ENCODE measurements at places on chromosomes 12 and 14. TPM values are rescaled to one million over a fixed set of nuclear protein-coding genes. Genes with fewer than 3 reads are reported as not detected.

DNA sequence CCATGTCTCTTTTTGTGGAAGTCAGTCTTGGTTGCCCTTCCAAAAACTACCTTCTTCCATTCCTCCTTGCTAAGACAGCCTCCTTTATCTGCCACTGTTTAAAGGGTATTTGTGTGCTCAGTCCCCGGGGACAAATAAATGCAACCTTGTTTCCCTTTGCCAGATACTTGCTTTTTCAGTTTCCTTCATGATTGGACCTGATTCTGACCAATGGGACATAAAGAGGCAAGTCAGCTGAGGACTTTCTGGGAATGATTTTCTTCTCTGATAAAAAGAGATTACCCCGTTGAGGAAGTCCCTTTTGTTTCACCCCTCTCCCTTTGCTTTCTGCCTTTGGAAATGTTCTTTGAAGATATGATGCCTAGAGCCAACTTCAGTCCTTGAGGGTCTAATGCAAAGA is 7.4 kb upstream of the TUBA1B start:
- no peak for DNase-seq

- no peak for DNase-seq
These were observed 698 bp downstream of the ACOT6 start for GRCh38 chr14:73613046-73613383.

GRCh38 chr12:85796001-85796400 is 40.2 kb downstream of the RASSF9 start:
- DNase-seq = no peak

DNA sequence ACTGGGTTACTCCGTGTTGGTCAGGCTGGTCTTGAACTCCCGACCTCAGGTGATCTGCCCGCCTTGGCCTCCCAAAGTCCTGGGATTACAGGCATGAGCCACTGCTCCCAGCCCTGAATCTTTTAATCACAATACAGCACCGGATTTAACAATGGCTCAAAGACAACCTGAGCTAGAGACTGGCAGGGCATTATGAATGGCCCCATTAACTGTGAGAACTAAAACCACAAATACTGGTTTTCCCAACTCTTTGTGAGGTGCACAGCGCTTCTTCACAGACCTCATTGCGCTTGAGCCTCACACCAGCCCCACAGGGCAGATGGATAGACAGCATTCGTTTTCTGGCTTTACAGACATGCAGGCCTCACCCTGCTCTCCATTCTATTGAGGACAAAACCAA is 107.0 kb upstream of the FKBP4 start:
- DNase-seq = no peak

- no peak for DNase-seq
These were observed 67.7 kb downstream of the PRKCH start for GRCh38 chr14:61388976-61389576.

- no peak for DNase-seq
These were observed 128.2 kb downstream of the TMEM117 start for GRCh38 chr12:43964033-43964432.

DNA sequence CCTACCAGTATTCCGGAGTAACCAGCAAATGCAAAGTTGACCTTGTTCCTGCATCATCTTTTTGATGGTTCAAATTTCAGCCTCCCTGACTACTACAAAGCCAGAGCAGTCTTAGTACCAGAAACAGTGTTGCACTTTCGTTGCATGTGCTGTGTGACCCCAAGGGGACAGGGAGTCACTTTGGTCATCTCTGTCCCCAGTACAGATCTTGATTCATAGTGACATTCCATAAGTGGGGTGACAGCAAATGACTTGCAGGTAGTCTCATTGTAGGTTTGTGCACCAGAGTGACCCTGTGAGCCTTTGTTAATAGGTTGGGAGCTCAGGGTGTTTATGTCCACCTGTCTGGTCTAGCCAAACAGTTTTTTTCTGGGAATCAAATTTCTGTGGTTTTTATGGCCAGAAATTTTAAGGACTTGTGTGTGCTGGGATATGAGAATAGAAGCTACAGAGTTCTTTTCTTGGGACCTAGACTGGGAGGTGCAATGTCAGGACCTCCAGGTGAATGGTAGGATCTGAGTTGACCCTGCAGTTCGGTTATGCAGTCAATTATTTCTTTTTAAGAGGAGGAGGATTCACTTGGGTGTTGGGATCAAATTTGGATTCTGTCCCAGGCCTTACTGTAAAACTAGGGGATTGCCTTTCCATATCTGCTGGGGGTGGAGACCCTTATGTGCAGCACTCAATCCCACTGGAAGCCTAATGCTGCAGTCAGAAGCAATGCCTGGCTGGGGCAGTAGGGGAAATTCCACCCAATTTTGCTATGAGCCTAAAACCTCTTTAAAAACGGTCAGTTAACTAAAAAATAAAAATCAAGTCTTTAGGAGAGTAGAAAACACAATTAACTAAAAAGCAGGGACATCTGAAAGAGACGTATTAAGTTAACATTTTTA is 10.1 kb downstream of the EIF5 start:
- DNase-seq = no peak

- DNase-seq = no peak
These were observed 217.1 kb upstream of the PLEKHG7 start for GRCh38 chr12:92485351-92486348.

GRCh38 chr12:10205220-10205807 is 7.4 kb upstream of the GABARAPL1 start:
- DNase-seq = no peak

DNA sequence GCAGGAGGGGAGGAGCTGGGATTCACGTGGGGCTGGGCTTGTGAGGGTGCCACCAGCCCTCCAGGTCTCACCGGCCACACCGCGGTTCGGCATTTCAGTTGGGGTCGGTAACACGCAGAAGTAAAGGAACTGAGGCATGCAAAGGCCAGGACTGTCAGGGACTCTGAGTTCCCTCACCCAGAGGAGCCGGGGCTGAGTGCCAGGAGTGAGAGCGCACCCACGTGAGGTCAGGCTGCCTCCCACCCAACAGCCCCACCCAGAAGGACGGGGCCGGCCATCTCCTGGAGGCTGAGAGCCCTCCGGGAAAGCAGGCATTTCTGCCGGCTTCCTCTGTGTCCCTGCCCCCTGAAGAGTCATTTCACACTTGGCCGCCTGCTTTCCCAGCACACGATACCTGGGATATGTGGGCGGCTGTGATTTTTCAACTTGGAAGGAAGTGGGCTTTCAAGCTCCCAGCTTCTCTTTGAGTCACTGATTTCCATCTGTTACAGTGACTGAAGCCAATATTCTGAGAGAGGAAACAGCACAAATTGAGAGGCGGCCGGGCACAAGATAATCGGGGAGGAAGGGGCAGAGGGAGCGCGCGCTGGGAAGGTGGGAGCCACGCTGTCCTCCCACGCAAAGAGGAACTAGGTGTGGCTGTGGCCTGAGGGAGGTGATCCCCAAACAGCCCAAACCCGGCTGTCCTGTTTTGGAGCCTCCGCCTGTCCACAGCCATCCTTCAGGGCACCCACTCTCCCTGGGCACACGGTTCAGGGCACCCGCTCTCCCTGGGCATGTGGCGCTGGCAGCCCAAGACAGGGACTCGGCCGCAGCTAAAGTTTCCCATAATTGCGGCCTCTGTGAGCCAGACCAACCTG is 19.0 kb downstream of the GALNT9 start:
- no peak for DNase-seq

DNA sequence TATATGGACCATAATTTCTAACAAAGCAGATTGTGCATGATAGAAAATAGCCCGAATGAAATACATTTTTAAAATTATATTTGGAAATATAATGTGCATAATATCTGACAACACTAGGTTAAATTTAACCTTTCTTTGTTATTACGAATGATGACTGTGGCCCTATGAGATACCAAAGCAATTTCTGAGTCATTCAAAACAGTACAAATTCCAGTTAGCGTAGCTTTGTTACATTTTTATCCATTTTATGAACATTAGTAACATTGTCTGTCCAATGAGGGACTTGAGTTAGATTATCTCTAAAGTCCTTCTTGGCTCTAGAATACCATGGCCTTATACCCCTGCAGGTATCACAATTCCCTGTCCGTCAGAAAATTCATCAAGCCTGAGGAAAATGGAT is 39.0 kb upstream of the REP15 start:
- DNase-seq = no peak

- no peak for DNase-seq
These were observed 23.9 kb downstream of the NEMF start for GRCh38 chr14:49828640-49829039.

DNA sequence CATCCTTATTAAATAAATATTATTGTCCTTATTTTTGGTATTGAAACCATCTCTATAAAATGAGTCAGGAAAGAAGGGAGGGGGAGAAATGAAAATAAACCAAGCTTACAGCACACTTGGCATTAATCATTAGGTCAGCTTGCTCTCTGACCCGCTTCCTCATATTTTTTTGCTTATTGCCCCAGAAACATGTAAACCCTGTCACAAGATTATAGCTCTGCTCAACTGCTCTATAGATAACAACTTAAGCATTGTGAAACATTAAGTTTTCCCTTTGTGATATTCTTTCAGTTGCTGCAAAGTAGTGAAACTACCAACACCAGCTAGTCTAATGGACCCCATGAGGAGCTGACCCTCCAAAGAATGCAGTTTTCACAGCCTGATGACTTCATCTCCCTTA is 819.5 kb downstream of the SLC16A7 start:
- DNase-seq = no peak

GRCh38 chr12:14981049-14981448 is 8.2 kb downstream of the PDE6H start:
- no peak for DNase-seq

DNA sequence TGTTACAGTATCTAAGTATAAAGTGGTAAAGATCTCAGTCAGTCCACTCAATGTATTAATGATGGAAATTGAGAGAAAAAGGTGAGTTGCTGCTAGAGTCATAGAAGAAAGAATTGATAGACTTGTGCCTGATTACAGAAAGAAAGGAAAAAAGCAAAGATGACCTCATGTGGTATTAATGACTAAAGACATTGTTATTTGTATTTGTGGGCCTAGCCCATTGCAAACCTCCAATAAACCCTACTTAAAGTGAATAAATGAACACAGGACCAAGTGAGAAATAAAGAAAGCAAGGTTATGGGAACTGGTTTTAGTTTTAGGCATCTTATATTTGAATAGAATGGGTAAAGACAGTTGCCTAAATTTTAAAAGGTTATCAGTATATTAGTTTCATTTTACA is 105.5 kb downstream of the SYT1 start:
- no peak for DNase-seq

GRCh38 chr12:84929501-84929900 is 16.9 kb upstream of the SLC6A15 start:
- no peak for DNase-seq

- no peak for DNase-seq
These were observed 63.5 kb downstream of the RAD51B start for GRCh38 chr14:67882986-67883555.

DNA sequence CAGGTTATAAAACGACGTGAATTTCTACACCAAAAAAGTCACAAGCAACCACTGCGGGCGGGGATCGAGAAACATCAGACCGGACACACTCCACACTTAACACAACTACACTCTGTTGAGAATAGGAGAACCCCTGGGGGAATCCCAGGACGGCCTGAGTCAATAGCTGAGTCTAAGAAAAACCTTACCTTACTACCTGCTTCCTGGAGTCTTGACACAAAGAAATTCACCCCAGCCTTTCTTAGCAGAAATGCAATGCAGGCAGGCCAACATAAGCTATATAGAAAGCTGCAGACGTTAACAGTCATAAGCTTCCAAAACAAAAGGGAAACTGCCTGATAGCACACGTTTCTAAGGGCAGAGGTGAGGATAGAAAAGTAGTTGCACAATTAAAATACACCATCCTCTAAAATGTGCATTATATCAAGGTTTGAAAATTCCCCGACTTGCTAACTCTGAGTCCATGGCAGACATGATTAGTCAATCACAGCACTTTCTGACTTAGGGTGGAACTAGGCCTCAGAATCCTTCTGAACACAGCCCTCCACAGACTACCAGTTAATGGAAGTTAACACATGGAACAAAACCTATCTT is 68.0 kb downstream of the CCDC88C start:
- DNase-seq = no peak

DNA sequence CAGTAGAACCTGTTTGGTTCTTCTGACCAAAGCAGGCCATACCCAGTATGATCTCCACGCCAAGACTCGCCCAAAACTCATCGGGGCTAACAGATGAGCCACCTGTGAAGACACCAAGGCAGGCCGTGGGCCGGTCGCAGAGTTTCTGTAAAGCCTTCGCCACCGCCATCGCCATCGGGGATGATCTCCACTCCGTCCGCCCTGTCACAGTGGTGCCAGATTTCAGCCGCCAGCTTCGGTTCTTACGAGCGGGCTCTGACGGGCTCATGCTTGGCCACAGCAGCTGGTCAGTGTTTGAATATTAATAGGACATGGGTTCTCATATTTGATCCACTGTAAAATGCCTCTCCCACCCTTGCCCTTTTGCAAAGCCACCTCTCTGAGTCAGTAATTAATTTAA is 113.2 kb upstream of the TMEM132D start:
- DNase-seq = no peak

- DNase-seq = peak; percentile 38
These were observed 85.0 kb downstream of the KIF26A start for GRCh38 chr14:104223101-104224041.

DNA sequence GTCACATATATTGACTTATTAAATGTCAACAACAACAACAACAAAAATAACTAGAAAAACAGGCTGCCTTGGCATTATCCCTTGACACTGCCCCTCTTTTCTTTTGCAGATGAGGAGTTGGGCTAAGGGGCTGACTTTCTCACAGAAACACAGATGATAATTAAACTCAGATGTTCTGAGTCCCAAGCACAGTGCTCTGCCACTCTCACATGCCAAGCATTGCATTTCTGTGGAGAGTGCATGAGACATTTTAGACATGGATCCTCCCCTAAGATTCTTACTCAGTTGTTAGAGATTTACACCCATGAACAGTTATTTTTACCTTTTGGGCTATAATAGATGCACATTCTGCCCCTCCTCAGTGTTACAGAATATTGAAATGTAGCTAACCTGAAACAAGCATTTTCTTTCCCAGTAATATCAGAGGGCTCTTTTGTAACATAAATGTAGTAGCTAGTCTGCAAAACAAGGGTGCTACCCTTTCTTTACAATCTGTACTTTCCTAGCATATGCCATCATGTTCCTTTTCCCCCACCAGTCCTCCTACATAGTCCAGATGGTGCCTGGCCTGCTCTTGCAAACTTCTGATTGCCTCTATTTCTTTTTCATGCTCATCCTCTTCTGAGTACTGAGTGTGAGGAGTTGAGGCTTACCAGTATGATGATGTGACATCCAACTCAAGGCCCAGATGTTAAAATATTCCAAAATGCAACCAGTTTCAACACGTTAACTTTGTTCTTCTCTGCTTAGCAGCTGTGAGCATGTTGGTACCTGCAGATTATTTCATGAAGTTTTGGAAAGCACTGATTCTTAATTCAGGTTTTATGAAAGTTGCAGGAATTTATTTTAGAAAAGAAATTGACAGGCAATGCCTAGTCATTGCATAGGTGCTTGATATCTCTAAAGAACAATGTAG is 125.0 kb upstream of the ATP2B1 start:
- no peak for DNase-seq

GRCh38 chr14:80714474-80714873 is 227.1 kb downstream of the CEP128 start:
- DNase-seq = no peak

- no peak for DNase-seq
These were observed 233.6 kb upstream of the RGS6 start for GRCh38 chr14:71698673-71699072.

LTB4R2 gene
- 1.6 TPM for total RNA-seq

AQP6 gene
- not detected for total RNA-seq

ASCL1 gene
- total RNA-seq = not detected

HCAR3 gene
- 0.16 TPM for total RNA-seq

ATP5MC2 gene
- 506 TPM for total RNA-seq

RIMBP2 gene
- total RNA-seq = not detected

ZDHHC22 gene
- not detected for total RNA-seq

VDR gene
- total RNA-seq = 0.45 TPM

MFAP5 gene
- 12.4 TPM for total RNA-seq

REP15 gene
- total RNA-seq = 4.5 TPM

SYNJ2BP gene
- total RNA-seq = 56.2 TPM

FAM186B gene
- 0.35 TPM for total RNA-seq

Measured in heart left ventricle (tissue), 16 donors.